Naive thymus-derived CD8-positive, alpha-beta T cell (primary cell): ENCODE measurements at places on chromosomes 6 and 20. TPM values are rescaled to one million over a fixed set of nuclear protein-coding genes. Genes with fewer than 3 reads are reported as not detected.
A peak's percentile ranks its signal among the peaks of the same experiment; 100 is the strongest.

DNA sequence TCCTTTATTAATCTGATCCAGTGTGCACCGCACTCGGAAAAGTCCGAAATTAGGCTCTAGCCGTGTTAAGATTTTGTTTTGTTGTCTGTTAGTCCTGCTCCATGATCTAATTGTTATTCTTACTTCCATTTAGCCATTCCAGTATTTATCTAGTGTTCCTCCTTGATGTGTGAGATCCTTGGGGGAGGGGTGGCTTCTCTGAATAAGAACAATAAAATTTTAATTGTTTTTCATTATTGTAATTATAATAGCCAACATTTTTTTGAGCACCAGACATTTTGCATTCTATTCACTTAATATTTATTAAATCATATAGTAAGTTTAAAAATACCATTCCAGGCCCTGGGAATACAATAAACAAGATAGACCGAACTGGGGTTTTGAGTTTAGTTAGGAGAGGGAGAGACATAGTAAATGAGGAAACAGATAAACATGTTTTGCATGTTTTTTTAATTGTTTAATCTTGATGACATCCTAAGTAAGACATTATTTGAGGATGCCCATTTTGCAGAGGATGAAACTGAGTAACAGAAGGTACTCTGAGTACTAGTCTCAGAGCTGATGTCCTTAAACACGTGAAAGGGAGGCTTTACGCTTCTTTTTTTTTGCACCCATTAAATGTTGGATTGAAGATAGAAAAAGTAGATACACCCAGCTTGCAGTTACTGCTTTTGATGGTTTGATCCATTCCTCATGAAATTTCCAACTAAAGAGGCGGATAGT lies 1.2 kb downstream of the CBFA2T2 start:
- peaks cover 36% of the 10 kb centered on the region for H3K4me1 ChIP-seq
- H3K36me3 ChIP-seq: peaks cover 10% of the 10 kb centered on the region
- H3K4me3 ChIP-seq: peak overlapping the region; percentile 88
- H3K27ac ChIP-seq: peak overlapping the region; percentile 92
- no peaks in the 10 kb centered on the region for H3K27me3 ChIP-seq

GRCh38 chr6:27726619-27727023 lies 185.6 kb downstream of the OR2B2 start:
- peaks cover 69% of the 10 kb centered on the region for H3K27me3 ChIP-seq
- H3K4me1 ChIP-seq: no peaks in the 10 kb centered on the region
- H3K36me3 ChIP-seq: no peaks in the 10 kb centered on the region
- no peak overlapping the region for H3K27ac ChIP-seq
- no peak for DNase-seq

GRCh38 chr6:44458551-44458950 lies 71.0 kb downstream of the CDC5L start:
- peaks cover 2% of the 10 kb centered on the region for H3K4me1 ChIP-seq
- H3K27ac ChIP-seq: no peak overlapping the region
- no peak overlapping the region for H3K4me3 ChIP-seq

DNA sequence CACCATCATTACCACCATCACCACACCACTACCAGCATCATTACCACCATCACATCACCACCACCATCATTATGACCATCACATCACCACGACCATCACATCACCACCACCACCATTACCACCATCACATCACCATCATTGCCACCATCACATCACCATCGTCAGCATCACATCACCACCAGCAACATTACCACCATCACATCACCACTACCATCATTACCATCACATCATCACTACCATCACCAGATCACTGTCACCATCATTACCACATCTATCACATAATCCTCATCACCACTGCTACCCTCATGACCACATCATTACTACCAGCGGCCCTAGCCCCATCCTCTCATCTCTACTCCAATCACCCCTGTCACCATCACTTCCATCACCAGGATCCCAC lies 3.5 kb upstream of the SLC22A7 start:
- no peak for DNase-seq
- peaks cover 17% of the 10 kb centered on the region for H3K27me3 ChIP-seq
- no peak overlapping the region for H3K4me3 ChIP-seq
- no peaks in the 10 kb centered on the region for H3K4me1 ChIP-seq
- no peaks in the 10 kb centered on the region for H3K36me3 ChIP-seq

GRCh38 chr20:6007094-6007528 lies 46.7 kb downstream of the LRRN4 start:
- peaks cover 8% of the 10 kb centered on the region for H3K4me1 ChIP-seq
- H3K27ac ChIP-seq: peak overlapping the region; percentile 95
- DNase-seq: no peak
- H3K36me3 ChIP-seq: peaks cover 3% of the 10 kb centered on the region

DNA sequence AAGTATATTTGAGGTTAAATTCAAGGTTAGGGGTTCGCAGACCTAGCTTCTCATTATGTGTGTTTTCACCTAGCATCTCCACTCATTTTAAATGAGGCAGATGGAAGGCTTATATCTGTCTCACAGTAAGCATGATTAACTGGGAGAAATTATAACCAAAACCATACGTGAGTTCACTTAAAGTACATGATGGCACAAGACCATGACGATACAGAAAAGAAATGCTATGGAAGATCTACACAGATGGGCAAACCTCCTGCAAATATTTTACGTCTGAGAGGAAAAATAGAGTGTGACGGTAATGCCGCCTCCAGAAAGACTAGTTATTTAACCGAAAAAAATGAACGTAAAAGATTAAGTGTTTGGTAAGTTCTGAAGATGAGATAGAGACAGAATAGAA lies 337.8 kb downstream of the FARS2 start:
- no peak overlapping the region for H3K4me3 ChIP-seq
- no peaks in the 10 kb centered on the region for H3K27me3 ChIP-seq
- DNase-seq: no peak
- no peak overlapping the region for H3K27ac ChIP-seq
- H3K4me1 ChIP-seq: peaks cover 4% of the 10 kb centered on the region

DNA sequence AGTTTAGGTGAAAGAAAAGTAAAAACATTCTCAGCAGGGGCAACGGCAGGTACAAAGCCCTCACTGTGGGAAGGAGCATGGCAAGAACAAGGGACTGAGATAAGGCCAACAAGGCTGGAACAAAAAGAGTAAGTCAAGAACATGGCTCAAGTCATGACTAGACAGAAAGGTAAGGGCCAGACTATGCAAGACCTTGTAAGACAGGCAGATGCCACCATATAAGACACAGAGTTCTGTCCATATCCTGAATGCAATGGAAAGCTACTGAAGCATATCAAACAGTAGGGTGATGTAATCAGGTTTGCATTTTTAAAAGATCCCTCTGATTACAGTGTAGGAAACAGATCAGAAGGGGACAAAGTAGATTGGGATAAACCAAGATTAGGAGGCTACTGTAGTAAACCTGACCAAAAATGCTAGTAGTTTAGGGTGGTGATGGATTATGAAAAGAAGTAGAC lies 5.5 kb downstream of the REV3L start:
- H3K4me3 ChIP-seq: no peak overlapping the region
- no peaks in the 10 kb centered on the region for H3K36me3 ChIP-seq
- no peak for DNase-seq
- H3K27ac ChIP-seq: no peak overlapping the region

- no peaks in the 10 kb centered on the region for H3K27me3 ChIP-seq
- no peak overlapping the region for H3K4me3 ChIP-seq
- H3K27ac ChIP-seq: no peak overlapping the region
- no peaks in the 10 kb centered on the region for H3K36me3 ChIP-seq
These were observed 135.1 kb downstream of the CEP57L1 start for GRCh38 chr6:109230453-109230852.

GRCh38 chr6:12467706-12468670 lies 177.8 kb downstream of the EDN1 start:
- no peak for DNase-seq
- peaks cover 19% of the 10 kb centered on the region for H3K27me3 ChIP-seq
- no peak overlapping the region for H3K4me3 ChIP-seq
- no peaks in the 10 kb centered on the region for H3K36me3 ChIP-seq

- no peak overlapping the region for H3K4me3 ChIP-seq
- DNase-seq: no peak
- no peak overlapping the region for H3K27ac ChIP-seq
These were observed 165.9 kb upstream of the PREP start for GRCh38 chr6:105568751-105569150.

- H3K27ac ChIP-seq: no peak overlapping the region
- no peaks in the 10 kb centered on the region for H3K36me3 ChIP-seq
- no peaks in the 10 kb centered on the region for H3K4me1 ChIP-seq
- no peaks in the 10 kb centered on the region for H3K27me3 ChIP-seq
- no peak for DNase-seq
- no peak overlapping the region for H3K4me3 ChIP-seq
These were observed 110.9 kb downstream of the SH3BGRL2 start for GRCh38 chr6:79742030-79742429.

- H3K27ac ChIP-seq: no peak overlapping the region
- peaks cover 6% of the 10 kb centered on the region for H3K4me1 ChIP-seq
- no peak for DNase-seq
- no peaks in the 10 kb centered on the region for H3K36me3 ChIP-seq
- H3K4me3 ChIP-seq: no peak overlapping the region
- peaks cover 12% of the 10 kb centered on the region for H3K27me3 ChIP-seq
These were observed 244.4 kb downstream of the FOXA2 start for GRCh38 chr20:22339946-22340345.

- H3K36me3 ChIP-seq: peaks cover 43% of the 10 kb centered on the region
- peaks cover 2% of the 10 kb centered on the region for H3K4me1 ChIP-seq
- DNase-seq: no peak
- no peaks in the 10 kb centered on the region for H3K27me3 ChIP-seq
- no peak overlapping the region for H3K27ac ChIP-seq
- no peak overlapping the region for H3K4me3 ChIP-seq
These were observed 72.7 kb downstream of the TRAM2 start for GRCh38 chr6:52503851-52504781.

DNA sequence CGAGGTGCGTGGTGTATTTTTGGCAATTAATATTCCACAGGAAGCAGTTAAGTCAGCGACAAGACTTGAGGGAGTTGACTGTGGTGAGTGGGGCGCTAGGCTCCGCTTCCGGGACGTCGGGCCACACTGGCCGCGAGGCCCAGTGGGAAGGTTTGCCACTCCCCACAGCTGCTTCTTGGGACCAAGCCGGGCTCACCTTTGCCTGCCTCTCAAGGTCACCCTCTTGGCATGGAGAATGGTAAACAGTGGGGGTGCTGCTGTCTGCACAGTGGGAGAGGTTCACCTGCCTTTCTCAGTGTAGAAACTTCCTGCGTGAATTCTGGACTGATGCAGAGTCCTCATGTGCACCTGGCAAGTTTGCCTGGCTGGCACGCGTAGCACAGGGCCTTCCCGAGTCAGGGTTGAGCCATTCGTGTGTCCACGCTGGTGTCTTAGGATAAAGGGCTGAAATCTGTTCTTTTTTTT lies 6.4 kb downstream of the OSBPL2 start:
- DNase-seq: no peak
- peaks cover 75% of the 10 kb centered on the region for H3K4me1 ChIP-seq
- H3K27me3 ChIP-seq: no peaks in the 10 kb centered on the region

DNA sequence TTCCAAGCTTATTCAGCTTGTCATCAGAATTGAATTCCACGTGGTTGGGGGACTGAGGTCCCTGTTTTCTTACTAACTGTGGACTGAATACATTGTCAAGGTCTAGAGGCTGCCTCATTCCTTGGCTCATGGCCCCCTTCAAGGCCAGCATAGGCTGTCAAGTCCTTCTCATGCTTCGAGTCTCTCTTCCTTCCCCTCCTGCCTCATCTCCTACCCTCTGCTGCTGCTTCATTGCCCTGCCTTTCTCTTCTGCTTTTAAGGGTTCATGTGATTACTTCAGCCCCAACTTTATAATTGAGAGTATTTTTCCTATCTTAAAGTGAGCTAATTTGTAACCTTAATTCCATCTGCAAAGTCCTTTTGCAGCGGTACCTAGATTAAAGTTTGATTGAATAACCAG lies 27.6 kb upstream of the ZNF831 start:
- no peak for DNase-seq
- no peaks in the 10 kb centered on the region for H3K27me3 ChIP-seq

DNA sequence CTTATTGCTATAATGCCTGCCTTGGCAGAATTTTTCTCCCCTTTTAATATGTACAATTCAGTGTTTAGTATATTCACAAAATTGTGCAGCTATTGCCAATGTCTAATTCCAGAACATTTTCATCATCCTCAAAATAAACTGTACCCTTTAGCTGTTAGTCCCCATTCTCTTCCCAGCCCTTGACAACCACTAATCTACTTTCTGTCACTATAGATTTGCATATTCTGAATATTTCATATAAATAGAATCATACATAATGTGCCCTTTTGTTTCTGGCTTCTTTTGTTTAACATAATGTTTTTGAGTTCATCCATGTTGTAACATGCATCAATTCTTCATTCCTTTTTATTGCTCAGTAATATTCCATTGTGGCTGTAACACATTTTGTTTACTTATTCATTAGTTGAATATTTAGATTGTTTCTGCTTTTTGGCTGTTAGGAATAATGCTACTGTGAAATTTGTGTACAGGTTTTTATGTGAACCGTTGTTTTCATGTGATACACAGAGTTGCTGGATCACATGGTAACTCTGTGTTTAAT lies 22.4 kb downstream of the STK4 start:
- peak overlapping the region; percentile 8 for H3K4me3 ChIP-seq
- peaks cover 23% of the 10 kb centered on the region for H3K36me3 ChIP-seq
- peaks cover 61% of the 10 kb centered on the region for H3K4me1 ChIP-seq
- H3K27ac ChIP-seq: peak overlapping the region; percentile 57

- peak within 1 kb of the TSS; percentile 29 for H3K27ac ChIP-seq
- H3K27me3 ChIP-seq: peaks cover 36% of the 10 kb centered on the region
- no peaks in the 10 kb centered on the region for H3K36me3 ChIP-seq
- peak within 1 kb of the TSS; percentile 90 for H3K4me3 ChIP-seq
- DNase-seq: peak; percentile 12
These were observed at the start of gene ENPP1 for GRCh38 chr6:131807644-131808459. TSS of gene ENPP1 (plus strand) at chr6:131808020. CDS start at chr6:131808036, 16 bp downstream.

DNA sequence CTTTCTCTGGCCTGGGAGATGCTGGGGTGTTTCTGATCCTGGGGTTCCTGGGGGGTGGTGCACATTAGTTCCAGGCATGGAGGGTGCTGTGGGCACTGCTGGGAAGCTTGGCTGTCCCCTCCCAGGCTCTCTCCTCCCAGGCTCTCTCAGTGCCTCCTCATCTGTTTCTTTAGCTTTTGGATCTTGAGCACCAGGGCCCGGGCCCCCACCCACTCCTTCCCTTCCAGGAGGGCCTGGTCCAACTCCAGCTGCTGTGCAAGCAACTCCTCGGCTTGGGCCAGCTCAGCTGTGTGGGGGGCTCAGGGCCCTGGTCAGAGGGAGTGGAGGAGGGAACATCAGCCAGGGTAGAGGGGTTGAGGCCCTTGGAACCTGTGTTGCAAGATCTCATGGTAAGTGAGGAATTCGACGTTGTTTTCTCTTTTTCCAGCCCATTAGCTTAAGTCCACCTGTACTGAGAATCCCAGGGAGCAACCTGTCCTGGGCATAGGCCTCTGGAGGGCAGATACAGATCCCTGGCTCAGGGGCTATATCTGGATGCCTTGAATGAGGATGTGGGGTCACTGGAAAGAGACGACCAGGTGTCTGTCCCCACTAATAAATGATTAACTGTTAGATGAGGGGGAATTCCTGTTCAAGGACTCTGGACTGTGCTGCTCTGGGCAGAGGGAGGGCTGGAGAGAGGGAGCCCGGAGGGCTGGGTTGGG lies 34.5 kb upstream of the HLA-A start:
- no peak overlapping the region for H3K4me3 ChIP-seq
- DNase-seq: no peak
- H3K27me3 ChIP-seq: peaks cover under 1% of the 10 kb centered on the region
- peaks cover 2% of the 10 kb centered on the region for H3K4me1 ChIP-seq
- H3K36me3 ChIP-seq: no peaks in the 10 kb centered on the region
- H3K27ac ChIP-seq: no peak overlapping the region

The NMBR gene
- total RNA-seq: not detected

The DEF6 gene
- total RNA-seq: 268 TPM

The TGM3 gene
- total RNA-seq: not detected

The SNX3 gene
- 76.1 TPM for total RNA-seq

The OR2H2 gene
- total RNA-seq: not detected
